ENCODE measurements at places on chromosomes 13 and 19. TPM values are rescaled to one million over a fixed set of nuclear protein-coding genes. Genes with fewer than 3 reads are reported as not detected.

Gene ZNF20
- total RNA-seq: 6.5 TPM

Gene NANOS3
- total RNA-seq: 0.66 TPM

Gene GJB6
- not detected for total RNA-seq

Gene ALDH16A1
- total RNA-seq: 16.5 TPM

Gene KIR2DL1
- total RNA-seq: not detected

Gene GPC6
- 76.8 TPM for total RNA-seq

Gene MIDN
- 24.9 TPM for total RNA-seq

Gene TTC9B
- 0.17 TPM for total RNA-seq

Gene PABPC3
- 0.15 TPM for total RNA-seq

Gene ZNF442
- total RNA-seq: 3.5 TPM

Gene ADM5
- 0.44 TPM for total RNA-seq

Gene RFPL4AL1
- not detected for total RNA-seq

Gene ZNF154
- 5.3 TPM for total RNA-seq

Gene MYADM
- 9.3 TPM for total RNA-seq

Gene ZNF682
- total RNA-seq: 3.0 TPM

Gene DZIP1
- total RNA-seq: 52.7 TPM

Gene TMEM221
- 0.33 TPM for total RNA-seq

Gene SLC25A41
- under 0.01 TPM for total RNA-seq

Gene SIN3B
- total RNA-seq: 32.3 TPM

Gene TGDS
- 13.1 TPM for total RNA-seq

Gene SIGLEC8
- not detected for total RNA-seq

Gene NOVA2
- total RNA-seq: not detected

Gene LIM2
- total RNA-seq: not detected

Gene ETV2
- total RNA-seq: 0.44 TPM

Gene ZFP30
- 22.2 TPM for total RNA-seq

Gene PVR
- total RNA-seq: 43.5 TPM

Gene PRTN3
- total RNA-seq: not detected

Gene CYP2S1
- total RNA-seq: 5.7 TPM

Gene CTXN1
- 2.5 TPM for total RNA-seq

Gene ZNF575
- 0.29 TPM for total RNA-seq

Gene PEPD
- total RNA-seq: 66.0 TPM

Gene CALR
- 1,350 TPM for total RNA-seq

Gene NLRP11
- not detected for total RNA-seq

Gene OSCAR
- 0.33 TPM for total RNA-seq

Gene LILRA1
- not detected for total RNA-seq

Gene GRIN2D
- total RNA-seq: 0.33 TPM

Gene ZIC5
- not detected for total RNA-seq

Gene CFAP97D2
- total RNA-seq: not detected

Gene SOHLH2
- 2.0 TPM for total RNA-seq

Gene PRRG2
- 1.2 TPM for total RNA-seq

Gene ACTN4
- total RNA-seq: 354 TPM

Gene LMTK3
- total RNA-seq: 0.15 TPM

Gene BEST2
- not detected for total RNA-seq

Gene CCDC70
- total RNA-seq: not detected

Gene F10
- 33.4 TPM for total RNA-seq

Gene NAT14
- 20.8 TPM for total RNA-seq

Gene ERICH6B
- not detected for total RNA-seq

Gene CRB3
- not detected for total RNA-seq

Gene FARSA
- 80.1 TPM for total RNA-seq

Gene CEACAM4
- total RNA-seq: not detected

Gene ZNF91
- 20.8 TPM for total RNA-seq

Gene CASP14
- not detected for total RNA-seq

Gene CBARP
- total RNA-seq: 5.3 TPM

Gene ZSWIM4
- total RNA-seq: 4.2 TPM

Gene LHB
- not detected for total RNA-seq

Gene METTL21C
- total RNA-seq: not detected

Data from smooth muscle cell of trachea (primary cell).